CD4-positive, CD25-positive, alpha-beta regulatory T cell (primary cell): ENCODE measurements at places on chromosomes 13 and 19. TPM values are rescaled to one million over a fixed set of nuclear protein-coding genes. Genes with fewer than 3 reads are reported as not detected.

DNA sequence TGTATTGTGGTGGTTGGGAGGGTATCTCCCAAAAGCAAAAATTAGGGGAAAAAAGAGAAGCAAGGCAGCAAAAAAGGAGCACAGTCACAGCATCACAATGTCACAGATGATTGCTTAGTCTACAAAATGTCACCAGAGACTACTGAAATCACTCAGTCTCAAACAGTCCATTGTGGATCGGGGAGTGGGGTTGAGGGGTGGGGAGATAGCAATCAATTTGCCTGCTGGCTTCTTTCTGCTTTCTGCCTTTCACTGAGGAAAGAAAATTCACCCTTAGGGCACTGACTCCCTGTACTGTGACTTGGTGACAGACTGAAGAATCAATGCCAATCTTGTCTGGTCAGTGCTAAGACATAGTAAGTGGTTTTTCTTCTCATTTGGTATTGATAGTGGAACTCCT, 2127.1 kb upstream of the PCDH20 start:
- DNase-seq, result no peak

GRCh38 chr19:51010066-51010795, 8.8 kb upstream of the KLK8 start:
- no peak for DNase-seq

DNA sequence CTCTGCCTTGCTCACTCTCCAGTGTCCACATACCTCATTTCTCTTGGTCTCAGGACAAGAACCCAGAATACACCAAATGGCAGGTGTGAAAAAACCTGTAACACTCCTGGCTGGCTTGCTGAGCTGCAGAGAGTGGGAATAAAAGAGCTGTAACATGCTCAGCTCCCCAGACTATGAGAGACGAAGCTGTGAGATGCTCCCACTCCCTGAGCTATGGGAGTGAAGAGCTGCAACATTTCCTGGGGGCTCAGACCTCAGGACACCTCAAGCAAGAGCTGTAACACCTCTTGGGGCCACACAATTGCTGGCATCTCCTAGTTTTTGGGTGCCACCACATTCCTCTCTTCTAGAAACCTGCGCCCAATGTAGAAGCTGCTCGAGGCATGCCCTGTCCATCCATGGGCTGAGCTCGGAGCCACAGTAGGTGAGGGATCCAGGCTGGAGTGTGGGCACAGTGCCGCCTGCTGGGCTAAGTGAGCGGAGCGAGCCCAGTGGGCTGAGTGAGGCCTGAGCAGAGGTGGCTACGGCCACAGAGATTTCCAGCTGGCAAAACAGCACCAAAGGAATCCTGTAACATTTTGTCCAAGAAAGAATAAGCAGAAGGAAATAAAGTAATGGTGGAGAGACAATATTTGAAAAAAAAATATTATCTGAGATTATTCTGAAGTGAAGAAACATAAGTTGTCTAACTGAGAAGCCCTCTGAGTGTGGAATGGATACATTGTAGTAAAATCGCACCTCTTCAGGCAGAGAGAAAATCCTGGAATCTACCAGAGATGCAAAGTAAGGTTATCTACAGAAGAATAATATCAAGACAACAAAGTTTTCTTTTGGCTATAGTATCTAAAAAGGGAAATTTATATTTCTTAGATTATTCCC, 186.2 kb upstream of the PCDH9 start:
- no peak for DNase-seq

- no peak for DNase-seq
These were observed 626 bp upstream of the ATP5F1D start for GRCh38 chr19:1240925-1241324.

DNA sequence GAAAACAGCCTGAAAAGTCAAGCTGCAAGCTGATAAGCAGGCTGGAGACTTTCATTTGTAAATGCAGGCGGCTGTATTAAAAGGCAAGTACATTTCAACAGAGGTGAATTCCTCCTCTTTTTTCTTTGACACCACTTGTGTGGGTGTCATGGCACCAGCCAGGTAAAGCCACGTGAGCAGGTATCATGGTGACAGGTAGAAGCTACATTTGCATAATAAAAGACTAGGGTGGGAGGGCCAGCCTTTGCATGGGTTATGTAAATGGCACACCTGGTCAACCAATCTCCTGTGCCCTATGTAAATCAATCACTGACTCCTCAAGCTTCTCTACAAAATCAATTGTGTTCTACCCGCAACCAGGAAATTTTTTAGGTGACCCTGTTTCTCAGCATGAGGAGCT, 68.2 kb downstream of the ZNF100 start:
- no peak for DNase-seq

DNA sequence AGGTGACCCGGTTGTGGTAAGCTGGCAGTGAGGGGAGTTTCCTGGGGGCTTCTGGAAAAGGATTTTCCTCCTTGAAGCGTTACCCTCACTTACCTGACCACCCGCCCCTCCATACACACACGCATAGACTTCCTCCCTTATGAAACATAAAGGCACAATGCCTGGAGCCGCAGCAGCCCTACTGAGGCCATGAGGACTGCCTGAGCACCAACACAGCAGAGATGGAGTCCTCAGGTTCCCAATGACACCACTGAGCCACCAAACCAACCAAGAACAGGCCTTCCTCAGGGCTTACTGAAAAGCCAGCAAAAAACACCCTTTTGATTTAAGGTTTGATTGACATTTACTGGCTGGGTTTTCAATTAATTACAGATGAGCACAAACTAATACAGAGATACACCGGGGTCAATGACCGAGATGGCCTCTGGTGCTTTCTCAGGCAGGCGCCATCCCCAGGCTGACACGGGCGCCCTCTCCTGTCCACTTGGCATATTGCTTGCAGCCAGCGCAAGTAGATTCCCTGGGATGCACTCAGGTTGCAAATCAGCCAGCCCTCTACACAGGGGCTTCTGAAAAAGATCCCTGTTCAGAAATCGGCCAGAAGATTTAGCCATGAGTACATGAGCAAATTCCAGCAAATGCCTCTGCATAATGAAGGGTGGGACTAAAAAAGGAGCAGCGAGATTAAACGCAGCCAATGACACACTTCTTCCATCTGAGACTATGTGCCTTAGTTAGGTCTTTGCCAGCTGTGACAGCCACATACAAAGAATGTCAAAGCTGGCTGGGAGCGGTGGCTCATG, 14.8 kb downstream of the OPA3 start:
- peak; percentile 22 for DNase-seq

GRCh38 chr13:51768378-51768921, 35.5 kb downstream of the DHRS12 start:
- DNase-seq, result no peak

- DNase-seq, result no peak
These were observed 224.7 kb upstream of the UBL3 start for GRCh38 chr13:30074955-30075614.

DNA sequence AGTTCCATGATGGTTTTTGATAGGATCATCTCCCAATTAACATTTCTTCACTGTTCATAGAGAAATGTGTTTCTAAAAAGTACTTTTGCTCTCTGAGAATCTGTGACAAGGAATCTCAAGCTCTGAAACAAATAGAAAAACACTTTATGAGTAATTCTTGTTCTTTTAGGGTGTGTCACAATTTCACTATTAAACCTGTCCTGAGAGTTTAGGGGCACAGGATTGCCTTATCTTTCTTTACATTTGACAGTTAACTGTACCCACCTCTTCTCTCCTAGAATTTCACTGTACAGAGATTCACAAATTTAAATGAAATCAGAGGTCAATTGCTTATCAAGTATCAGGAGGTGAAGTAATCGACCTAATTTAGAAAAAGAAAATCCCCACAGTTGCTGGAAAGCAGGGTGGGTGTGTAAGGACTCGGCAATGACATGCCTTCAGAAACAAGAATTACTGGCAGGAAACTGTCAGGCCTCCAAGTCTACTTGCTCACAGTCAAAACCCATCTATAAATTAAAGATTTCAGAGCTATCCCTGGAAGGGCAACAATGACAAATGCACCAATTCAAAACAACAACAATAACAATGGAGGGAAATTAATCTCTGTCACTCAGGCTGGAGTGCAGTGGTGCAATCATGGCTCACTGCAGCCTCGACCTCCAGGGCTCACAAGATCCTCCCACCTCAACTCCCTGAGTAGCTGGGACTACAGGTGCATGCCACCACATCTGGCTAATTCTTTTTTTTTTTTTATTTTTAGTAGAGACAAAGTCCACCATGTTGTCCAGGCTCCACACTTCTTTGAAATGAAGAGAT, 250.2 kb downstream of the ABCC4 start:
- peak; percentile 19 for DNase-seq

EFNA2 gene
- total RNA-seq, result not detected

OR10H3 gene
- total RNA-seq, result not detected

KCNRG gene
- total RNA-seq, result 0.47 TPM

FLT1 gene
- 0.89 TPM for total RNA-seq
